Lower lobe of right lung (tissue), 2 donors: ENCODE measurements at places on chromosomes 7 and 10.
A peak's percentile ranks its signal among the peaks of the same experiment; 100 is the strongest.

DNA sequence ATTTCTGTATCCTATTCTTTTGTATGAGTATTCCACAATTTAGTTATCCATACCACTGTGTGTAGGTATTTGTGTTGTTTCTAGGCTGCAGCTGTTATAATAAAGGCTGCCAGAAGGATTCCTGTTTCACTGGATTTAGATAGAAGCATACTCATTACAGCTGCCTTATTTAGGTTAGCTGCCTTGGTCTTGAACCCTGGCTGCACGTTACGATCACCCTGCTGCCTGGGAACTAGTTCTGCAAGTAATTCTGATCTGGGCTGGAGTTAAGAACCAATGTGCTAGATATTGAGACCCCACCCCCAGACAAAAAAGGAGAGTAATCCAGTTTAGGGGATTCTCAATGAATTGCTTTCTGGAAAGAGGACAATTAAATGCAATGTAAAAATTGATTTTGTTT is 43.1 kb downstream of the CCDC71L start:
- no peak for DNase-seq
- no peaks in the 10 kb centered on the region for H3K36me3 ChIP-seq
- no peaks in the 10 kb centered on the region for H3K4me1 ChIP-seq
- no peak overlapping the region for H3K4me3 ChIP-seq
- H3K27me3 ChIP-seq = no peaks in the 10 kb centered on the region

- peaks cover 27% of the 10 kb centered on the region for H3K4me1 ChIP-seq
- peak overlapping the region; percentile 100 for H3K27ac ChIP-seq
- H3K4me3 ChIP-seq = peak overlapping the region; percentile 96
- H3K27me3 ChIP-seq = no peaks in the 10 kb centered on the region
- no peak for DNase-seq
Measured at GRCh38 chr10:37856881-37857286, 526 bp downstream of the ZNF248 start.

- peak overlapping the region; percentile 88 for H3K4me3 ChIP-seq
- H3K36me3 ChIP-seq = no peaks in the 10 kb centered on the region
- no peaks in the 10 kb centered on the region for H3K27me3 ChIP-seq
- no peak for DNase-seq
Measured at GRCh38 chr10:6200734-6201515, 1.8 kb upstream of the PFKFB3 start.

DNA sequence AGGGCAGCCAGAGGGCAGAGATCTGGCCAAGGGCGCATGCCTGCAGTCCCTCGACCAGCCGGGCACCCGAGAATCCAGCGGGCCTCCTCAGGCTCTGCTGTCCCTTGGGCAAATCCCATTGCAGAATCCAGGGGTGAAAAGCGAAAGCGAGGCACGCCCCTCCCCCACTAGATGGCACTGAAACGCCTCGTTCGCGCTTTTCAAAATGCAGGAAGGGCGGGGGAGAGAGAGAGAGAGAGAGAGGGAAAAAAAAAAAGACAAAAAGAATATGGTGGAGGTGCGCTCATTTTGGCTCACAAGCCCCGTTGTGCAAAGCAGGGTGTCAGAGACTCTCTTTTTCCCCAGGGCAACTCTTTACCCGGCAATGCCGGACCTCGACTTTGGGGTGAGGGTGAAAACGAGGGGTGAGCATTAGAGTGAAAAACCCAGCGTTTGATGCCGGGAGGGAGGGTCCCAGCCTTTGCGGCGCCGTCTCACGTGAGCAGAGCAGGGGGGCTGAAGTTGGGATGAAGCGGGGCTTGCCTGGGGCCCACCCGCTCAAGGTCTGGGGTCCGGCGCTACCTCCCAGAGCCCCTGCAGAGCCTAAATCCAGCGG is 2.5 kb upstream of the TMEM178B start:
- H3K4me3 ChIP-seq = peak overlapping the region; percentile 55
- no peak overlapping the region for H3K27ac ChIP-seq
- peaks cover 78% of the 10 kb centered on the region for H3K27me3 ChIP-seq
- peaks cover 35% of the 10 kb centered on the region for H3K4me1 ChIP-seq
